ENCODE measurements at places on chromosomes 5 and 9.

- peak; percentile 85 for DNase-seq
Observed at GRCh38 chr5:132090107-132090506, 16.5 kb downstream of the CSF2 start.

- no peak for DNase-seq
Observed at GRCh38 chr9:128280084-128280622, 4.1 kb downstream of the SWI5 start.

DNA sequence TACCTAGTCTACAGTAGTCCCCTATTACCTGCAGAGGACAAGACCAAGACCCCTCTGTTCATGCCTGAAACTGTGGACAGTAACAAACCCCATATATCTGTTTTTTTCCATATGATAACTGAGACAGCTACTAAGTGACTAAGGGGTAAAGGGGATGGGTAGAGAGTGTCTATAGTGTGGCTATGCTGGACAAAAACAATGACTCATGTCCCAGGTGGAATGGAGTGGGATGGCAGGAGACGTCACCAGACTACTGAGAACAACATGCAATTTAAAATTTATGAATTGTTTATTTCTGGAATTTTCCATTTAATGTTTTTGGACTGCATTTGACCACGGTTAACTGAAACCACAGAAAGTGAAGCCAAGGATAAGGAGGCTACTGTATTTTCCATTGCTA, 171.8 kb downstream of the AGTPBP1 start:
- DNase-seq: no peak

- DNase-seq: no peak
Observed at GRCh38 chr5:154767576-154767975, 12.4 kb downstream of the LARP1 start.

DNA sequence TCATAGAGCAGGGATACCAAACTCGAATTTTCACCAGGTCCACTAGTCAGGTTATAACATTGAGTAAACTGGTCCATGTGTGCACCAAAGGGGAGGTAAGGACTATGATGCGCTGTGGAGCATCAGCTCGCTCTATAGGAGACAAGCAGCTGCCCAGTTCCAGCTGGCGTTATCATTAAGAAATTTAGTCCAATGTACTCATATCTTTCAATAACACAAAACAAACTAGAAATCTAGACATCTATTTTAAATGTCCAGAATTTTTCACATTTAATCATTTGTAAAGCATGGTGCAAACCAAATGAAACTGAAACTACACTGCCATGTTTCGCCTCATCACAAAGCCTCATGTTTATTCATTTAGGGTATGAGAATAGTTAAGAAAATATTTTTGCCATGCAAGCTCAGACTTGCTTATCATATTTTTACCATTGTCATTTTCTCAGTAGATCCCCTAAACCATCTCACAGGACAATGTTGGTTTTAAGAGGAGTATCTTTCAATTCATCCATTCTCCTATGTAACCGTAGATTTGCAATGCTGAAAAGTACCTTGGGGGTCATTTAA, 50.9 kb downstream of the ZNF474 start:
- DNase-seq: no peak

DNA sequence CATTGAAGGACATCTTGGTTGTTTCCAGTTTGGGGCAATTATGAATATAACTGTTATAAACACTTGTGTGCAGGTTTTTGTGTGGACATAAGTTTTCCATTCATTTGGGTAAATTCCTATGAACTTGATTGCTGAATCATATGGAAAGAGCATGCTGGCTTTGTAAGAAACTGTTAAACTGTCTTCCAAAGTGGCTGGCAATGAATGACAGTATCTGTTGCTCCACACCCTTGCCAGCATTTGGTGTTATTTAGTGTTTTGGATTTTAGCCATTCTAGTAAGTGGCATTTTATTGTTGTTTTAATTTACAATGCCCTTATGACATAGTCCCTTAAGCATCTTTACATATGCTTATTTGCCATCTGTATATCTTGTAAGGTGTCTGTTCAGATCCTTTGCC, 29.8 kb upstream of the UGT3A2 start:
- no peak for DNase-seq

- no peak for DNase-seq
Observed at GRCh38 chr9:110668570-110669167, at the start of gene MUSK. TSS of gene MUSK (plus strand) at chr9:110668791. CDS start at chr9:110668905, 114 bp downstream.

GRCh38 chr5:79552984-79553383, 39.0 kb upstream of the HOMER1 start:
- peak; percentile 57 for DNase-seq

DNA sequence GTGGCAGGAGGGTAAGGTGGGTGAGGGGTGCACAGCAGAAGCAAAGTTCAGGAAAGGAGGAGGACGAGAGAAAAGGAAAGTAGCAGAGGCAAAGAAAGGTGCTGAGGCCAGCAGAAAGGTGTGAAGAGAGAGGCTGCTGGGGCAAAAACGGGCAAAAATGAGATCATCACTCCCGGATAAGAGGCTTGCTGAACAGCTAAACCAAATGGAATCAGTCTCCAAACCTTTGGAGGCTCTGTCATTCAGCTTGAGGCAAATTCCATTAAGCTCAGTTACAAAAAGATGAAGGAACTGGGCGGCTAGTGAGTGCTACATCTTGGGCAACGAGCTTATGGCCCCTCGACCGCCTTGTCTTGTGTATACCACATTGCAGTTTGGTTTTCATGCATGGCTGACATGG, 136.4 kb downstream of the FSTL4 start:
- no peak for DNase-seq

DNA sequence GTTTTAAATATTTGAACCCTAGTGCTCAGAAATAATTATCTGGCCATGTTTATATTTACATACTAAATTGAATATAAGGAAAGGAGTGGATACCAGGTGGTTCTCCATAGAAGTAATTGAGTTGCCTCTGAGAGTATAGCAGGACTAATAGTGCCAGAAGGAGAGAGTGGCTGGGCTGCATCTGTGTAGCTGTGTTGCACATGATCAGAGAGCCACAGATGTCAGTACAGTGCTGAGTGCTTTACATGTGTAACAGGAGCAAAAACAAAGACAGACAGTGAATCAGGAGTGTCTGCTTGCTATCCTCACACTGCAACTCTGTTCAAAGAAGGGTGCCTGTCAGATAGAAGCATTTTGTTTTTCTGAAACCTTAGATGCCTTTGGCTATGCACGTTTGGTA, 353.9 kb upstream of the PAPPA start:
- no peak for DNase-seq

DNA sequence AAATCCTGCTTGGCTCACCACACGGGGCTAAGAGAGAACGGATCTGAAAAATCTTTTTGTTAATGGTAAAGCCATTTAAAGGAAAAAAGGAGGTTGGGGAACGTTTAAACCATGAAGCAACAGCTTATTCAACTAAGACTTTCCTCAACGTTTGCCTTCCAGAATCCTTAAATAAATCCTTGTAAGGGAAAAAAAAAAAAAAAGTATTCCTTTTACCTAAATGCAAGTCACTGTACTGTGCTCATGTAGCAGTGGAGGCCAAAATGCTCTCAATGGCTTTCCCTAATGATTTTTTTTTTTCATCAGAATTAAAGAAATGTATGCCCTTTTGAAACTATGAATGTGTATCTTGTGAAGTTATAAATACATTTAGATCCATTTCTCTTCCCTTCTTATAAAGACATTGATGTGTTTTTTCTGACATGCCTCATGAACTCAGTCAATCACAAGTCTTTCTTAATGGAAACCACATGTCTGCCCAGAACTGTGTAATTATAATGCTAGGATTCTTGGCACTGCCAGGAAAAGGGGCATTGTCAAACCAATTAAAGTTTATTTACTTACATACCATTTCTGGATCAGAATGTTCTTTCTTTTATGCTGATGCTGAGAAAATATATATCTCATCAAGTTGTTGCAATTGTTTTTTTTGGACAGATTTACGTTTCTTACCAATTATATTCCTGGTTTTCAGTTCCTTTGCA, 107.5 kb downstream of the EBF1 start:
- peak; percentile 47 for DNase-seq

GRCh38 chr5:145991044-145991575, 54.7 kb downstream of the SH3RF2 start:
- no peak for DNase-seq

DNA sequence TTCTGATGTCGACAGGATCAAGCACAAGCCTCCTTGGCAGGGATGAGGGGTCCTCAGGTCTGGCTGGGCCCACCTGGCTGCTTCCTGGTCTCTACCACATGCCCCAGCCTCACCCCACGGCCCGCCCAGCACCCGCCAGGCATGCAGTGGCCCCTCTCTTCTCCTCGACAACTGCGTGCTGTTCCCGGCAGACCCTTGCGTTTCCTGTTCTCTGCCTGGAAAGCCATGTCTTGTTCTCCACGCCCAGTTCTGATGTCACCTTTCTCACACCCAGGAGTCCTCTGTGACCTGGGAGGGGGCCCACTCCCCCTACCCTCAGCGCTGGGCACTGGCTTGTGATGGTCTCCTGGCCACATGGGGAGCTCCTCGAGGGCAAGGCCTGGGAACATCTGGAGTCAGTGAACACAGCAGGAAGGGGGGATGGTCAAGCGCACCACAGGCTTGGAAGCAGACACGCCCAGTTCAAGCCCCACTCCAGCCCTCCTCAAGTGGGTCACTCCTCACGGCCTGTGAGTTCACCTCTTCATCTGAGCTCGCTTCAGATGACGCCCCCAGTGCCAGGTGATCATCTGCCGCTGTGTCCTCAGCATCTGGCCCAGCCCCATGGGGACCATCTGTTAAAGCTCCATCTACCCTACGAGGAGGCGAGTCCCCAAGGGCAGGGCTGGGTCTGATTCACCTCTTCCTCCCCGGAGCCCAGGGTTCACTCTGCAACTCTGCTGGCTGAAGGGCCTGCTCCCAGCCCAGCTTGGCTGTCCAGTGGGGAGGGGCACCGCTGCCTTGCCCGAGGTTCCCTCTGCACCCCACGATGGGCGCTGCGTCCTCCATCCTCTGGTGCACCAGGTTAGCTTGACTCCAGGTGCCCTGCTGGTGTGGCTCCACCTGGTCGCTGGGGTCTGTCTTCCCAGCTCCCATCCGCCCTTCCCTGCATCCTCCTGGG, 133.2 kb upstream of the PHYKPL start:
- no peak for DNase-seq
